Activated CD8-positive, alpha-beta memory T cell treated with anti-CD3 and anti-CD28 coated beads, Interleukin-2, amount 10 ng/mL, durations not matched to agents 7 days and 5 days (primary cell): ENCODE measurements at places on chromosomes 11 and 22. TPM values are rescaled to one million over a fixed set of nuclear protein-coding genes. Genes with fewer than 3 reads are reported as not detected.

GRCh38 chr11:110027627-110028371 is 65.4 kb upstream of the ZC3H12C start:
- no peak for DNase-seq
- H3K4me1 ChIP-seq: peaks cover under 1% of the 10 kb centered on the region
- H3K4me3 ChIP-seq: no peak overlapping the region
- H3K27me3 ChIP-seq: peaks cover 10% of the 10 kb centered on the region

DNA sequence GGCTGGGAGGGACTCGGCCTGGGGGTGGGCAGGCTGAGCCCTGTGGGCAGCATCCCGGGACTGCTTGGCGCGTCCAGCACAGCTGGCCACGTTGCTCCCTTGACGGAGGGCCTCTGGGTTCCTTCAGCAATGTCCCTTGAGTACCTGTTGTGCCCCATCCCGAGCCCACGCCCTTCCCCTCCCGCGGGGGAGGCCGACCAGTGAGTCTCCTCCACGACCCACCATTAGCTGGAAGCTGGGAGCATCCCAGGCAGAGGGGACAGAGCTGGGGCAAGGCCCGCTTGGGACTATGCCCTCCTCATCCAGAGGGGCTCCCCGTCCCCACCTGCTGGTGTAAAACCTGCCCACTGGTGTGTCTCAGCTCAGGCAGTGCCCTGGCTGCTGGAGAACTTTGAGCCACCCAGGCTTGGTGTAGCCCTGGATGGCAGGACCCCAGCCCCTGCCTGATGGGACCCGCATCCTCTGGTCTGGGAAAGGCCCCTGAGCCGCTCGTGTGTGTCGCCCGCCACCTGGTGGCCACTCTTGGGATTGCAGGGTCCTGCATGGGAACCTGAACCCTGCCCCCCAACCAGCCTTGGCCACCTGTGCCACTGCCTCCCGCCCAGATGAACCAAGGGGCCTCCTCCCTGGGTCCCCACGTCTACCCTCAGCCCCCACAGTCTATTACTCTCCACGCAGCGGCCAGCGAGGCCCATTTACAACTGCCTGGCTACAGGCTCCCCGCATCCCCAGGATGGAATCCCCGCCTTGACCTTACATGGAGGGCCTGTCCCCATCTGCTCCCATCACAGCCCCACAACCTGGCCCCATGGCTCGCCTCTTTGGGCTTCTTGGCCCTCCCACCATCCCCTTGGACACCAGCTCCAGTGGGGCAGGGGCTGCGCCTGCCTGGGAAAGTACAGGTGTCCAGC is 16.6 kb upstream of the ARHGAP8 start:
- H3K27me3 ChIP-seq: no peaks in the 10 kb centered on the region
- no peaks in the 10 kb centered on the region for H3K4me1 ChIP-seq
- no peak overlapping the region for H3K4me3 ChIP-seq

C11orf21 gene
- 28.3 TPM for total RNA-seq

DNA sequence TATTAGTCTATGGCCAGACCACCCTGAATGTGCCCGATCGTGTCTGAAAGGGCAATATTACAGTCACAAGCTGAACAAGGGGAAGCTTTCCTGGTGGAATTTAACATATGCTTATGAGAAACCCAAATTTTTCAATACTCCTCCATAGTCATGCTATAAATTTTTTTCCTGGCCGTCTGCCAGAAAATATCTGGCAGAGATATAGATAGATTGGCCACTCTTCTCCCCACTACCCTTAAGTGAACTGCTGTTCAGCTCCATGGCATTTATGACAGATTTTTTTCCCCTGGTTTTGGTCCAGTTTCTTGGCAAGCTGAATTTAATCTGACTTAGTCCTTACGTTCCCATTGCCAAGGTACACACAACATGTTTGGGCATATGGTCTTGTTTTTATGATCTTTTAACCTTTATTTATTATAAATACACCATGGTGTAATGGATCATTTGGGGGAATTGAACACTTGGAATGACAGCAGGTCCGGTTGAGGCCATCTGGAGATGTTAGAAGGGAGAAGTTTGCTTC is 328.5 kb downstream of the CNTN5 start:
- H3K27me3 ChIP-seq: no peaks in the 10 kb centered on the region
- no peak for DNase-seq
- H3K4me3 ChIP-seq: no peak overlapping the region
- H3K27ac ChIP-seq: no peak overlapping the region
- H3K36me3 ChIP-seq: no peaks in the 10 kb centered on the region

POU2AF2 gene
- not detected for total RNA-seq

DNA sequence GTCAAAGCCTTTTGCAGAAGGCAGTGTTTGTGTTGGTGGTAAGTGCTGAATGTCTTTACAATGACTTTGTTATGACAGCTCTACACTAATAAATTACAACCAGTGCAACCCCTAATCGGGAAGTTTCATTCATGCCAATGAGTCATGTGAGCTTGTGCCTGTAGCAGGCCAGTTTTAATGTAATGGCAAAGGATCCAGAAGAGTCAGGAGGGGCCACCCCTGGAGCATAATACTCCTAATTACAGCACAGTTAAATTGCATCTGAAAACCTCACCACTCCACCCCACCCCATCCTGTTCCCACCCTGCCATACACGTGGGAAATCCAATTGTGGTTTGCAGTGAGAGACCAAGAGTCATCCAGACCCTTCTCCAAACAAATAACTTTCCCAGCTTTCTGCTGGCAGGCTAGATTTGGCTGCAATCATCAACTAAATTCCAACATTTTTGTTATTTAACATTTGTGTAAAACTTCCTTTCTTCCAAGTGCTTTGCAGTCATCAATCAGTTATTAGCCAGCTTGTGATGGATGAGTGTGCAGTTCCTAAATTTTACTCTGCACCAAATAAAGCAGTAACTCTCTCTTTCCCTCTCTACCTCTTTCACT is 277.3 kb upstream of the FAT3 start:
- H3K27ac ChIP-seq: no peak overlapping the region
- no peak overlapping the region for H3K4me3 ChIP-seq
- no peaks in the 10 kb centered on the region for H3K4me1 ChIP-seq
- no peaks in the 10 kb centered on the region for H3K27me3 ChIP-seq

GRCh38 chr11:45146072-45147016 is at the start of gene PRDM11:
Gene PRDM11, plus strand, starts transcription at chr11:45146639. Its CDS starts 35,128 bp downstream, at chr11:45181767.
- H3K27ac ChIP-seq: peak within 1 kb of the TSS; percentile 62
- peak within 1 kb of the TSS; percentile 66 for H3K4me3 ChIP-seq
- DNase-seq: peak; percentile 38
- no peaks in the 10 kb centered on the region for H3K36me3 ChIP-seq
- H3K4me1 ChIP-seq: peaks cover 24% of the 10 kb centered on the region

GRCh38 chr11:41119484-41119883 is 340.0 kb downstream of the LRRC4C start:
- H3K27me3 ChIP-seq: no peaks in the 10 kb centered on the region
- no peak overlapping the region for H3K4me3 ChIP-seq
- H3K27ac ChIP-seq: no peak overlapping the region
- no peaks in the 10 kb centered on the region for H3K36me3 ChIP-seq

DNA sequence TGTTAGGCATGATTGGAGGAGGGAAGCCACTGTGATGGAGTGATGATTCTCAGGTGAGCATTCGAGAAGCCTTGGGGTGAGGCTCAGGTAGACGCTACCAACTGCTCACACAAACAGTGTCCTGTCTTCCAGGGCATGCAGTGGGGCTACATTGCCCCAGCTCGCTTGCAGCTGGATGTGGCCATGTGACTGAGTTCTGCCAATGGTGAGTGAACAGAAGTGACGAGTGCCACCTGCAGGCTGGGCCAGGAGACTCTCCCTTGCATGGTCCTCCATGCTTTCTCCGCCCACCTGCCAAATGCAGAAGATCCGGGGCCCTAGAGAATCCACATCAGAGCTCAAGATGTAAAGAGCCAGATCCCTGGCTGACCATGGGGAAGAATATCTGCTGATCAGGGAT is 195.9 kb downstream of the BCR start:
- H3K36me3 ChIP-seq: no peaks in the 10 kb centered on the region
- H3K27me3 ChIP-seq: peaks cover 12% of the 10 kb centered on the region
- H3K27ac ChIP-seq: no peak overlapping the region

DNA sequence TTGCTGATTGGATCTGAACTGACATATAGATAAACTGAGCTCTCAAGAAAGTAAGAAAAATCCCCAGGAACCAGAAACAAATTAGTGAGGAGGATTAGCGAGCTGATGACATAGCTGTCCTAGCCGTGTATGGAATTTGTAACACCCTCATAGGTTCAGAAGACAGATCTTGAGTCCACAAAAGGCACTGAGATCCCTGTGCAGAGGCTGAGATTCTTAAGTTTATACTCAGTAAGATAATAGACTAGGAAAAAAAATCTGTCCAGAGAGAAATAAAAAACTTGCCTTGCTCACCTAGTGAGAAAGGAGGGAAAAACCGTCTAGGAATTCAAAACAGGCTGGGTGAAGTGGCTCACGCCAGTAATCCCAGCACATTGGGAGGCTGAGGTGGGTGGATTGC is 4.6 kb downstream of the NUMA1 start:
- H3K36me3 ChIP-seq: peaks cover 29% of the 10 kb centered on the region
- no peak overlapping the region for H3K27ac ChIP-seq
- peaks cover 50% of the 10 kb centered on the region for H3K4me1 ChIP-seq
- DNase-seq: no peak
- H3K27me3 ChIP-seq: no peaks in the 10 kb centered on the region

OR4A16 gene
- not detected for total RNA-seq
